Progenitor cell of endocrine pancreas (in vitro differentiated cells): ENCODE measurements at places on chromosomes 3 and 15.

- H3K36me3 ChIP-seq: peaks cover 28% of the 10 kb centered on the region
- no peak overlapping the region for H3K4me3 ChIP-seq
Measured at GRCh38 chr3:185049710-185050109, 103.2 kb downstream of the C3orf70 start.

GRCh38 chr3:29333576-29333975 lies 52.7 kb downstream of the RBMS3 start:
- H3K27ac ChIP-seq: no peak overlapping the region
- H3K36me3 ChIP-seq: no peaks in the 10 kb centered on the region
- H3K4me3 ChIP-seq: no peak overlapping the region

- H3K36me3 ChIP-seq: no peaks in the 10 kb centered on the region
- no peak overlapping the region for H3K4me3 ChIP-seq
- H3K4me1 ChIP-seq: peaks cover 5% of the 10 kb centered on the region
- no peaks in the 10 kb centered on the region for H3K27me3 ChIP-seq
- H3K27ac ChIP-seq: no peak overlapping the region
Measured at GRCh38 chr15:69175536-69175935, 15.1 kb downstream of the GLCE start.

- no peaks in the 10 kb centered on the region for H3K27me3 ChIP-seq
- H3K36me3 ChIP-seq: peaks cover 36% of the 10 kb centered on the region
- peaks cover 11% of the 10 kb centered on the region for H3K4me1 ChIP-seq
- DNase-seq: no peak
Measured at GRCh38 chr3:48692551-48692950, 6.8 kb upstream of the NCKIPSD start.

- no peak for DNase-seq
- H3K27ac ChIP-seq: no peak overlapping the region
- no peak overlapping the region for H3K4me3 ChIP-seq
- H3K36me3 ChIP-seq: peaks cover 4% of the 10 kb centered on the region
- H3K27me3 ChIP-seq: no peaks in the 10 kb centered on the region
Measured at GRCh38 chr15:20645956-20646355, 104.4 kb upstream of the GOLGA6L6 start.

- no peaks in the 10 kb centered on the region for H3K36me3 ChIP-seq
- H3K27ac ChIP-seq: no peak overlapping the region
- DNase-seq: no peak
- peaks cover 6% of the 10 kb centered on the region for H3K27me3 ChIP-seq
- no peak overlapping the region for H3K4me3 ChIP-seq
- H3K4me1 ChIP-seq: peaks cover 10% of the 10 kb centered on the region
Measured at GRCh38 chr15:88814393-88814792, 11.2 kb downstream of the ACAN start.

DNA sequence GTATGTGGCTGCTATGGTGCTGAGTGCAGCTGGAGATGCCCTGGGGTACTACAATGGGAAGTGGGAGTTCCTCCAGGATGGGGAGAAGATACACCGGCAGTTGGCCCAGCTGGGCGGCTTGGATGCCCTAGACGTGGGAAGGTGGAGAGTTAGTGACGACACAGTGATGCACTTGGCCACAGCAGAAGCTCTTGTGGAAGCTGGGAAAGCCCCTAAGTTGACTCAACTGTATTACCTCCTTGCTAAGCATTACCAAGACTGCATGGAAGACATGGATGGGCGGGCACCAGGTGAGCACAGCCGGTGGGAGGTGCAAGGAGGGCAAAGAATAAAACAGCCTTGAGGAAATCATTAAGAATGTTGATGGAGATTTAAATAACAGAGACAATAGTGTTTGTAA lies 2.9 kb downstream of the ADPRH start:
- no peaks in the 10 kb centered on the region for H3K36me3 ChIP-seq
- no peak for DNase-seq
- peaks cover 9% of the 10 kb centered on the region for H3K4me1 ChIP-seq
- no peak overlapping the region for H3K27ac ChIP-seq
- H3K27me3 ChIP-seq: peaks cover 19% of the 10 kb centered on the region
- no peak overlapping the region for H3K4me3 ChIP-seq

DNA sequence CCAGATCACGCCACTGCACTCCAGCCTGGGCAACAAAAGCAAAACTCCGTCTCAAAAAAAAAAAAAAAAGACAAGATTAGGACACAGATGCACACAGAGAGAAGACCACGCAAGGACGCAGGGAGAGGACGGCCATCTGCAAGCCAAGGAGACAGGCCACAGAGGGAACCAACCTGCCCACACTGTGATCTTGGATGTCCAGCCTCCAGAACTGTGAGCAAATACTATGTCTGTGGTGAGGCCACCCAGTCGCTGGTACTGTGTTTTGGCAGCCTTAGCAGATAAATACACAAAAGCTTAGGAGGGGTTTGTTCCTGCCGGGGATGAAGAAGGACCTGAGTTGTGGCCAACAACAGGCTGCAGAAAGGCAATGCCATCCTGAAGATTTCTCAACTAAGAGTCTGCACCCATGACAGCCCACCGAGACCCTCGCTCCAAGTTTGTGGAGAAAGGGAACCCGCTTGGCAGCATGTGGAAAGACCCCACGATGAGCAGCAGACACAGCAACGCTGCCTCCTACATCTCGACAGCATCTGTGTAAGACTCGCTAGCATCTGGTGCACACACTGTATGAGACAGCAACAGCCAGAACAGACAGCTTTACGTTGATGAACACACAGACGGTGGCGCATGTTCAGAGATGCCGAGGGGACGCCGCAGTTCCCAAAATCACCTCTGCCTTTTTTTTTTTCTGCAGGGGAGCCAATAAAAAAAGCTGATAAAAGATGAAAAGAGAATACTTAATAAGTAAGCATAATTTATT lies 13.7 kb downstream of the CYFIP1 start:
- H3K27ac ChIP-seq: peak overlapping the region; percentile 41
- peaks cover 16% of the 10 kb centered on the region for H3K36me3 ChIP-seq
- no peaks in the 10 kb centered on the region for H3K27me3 ChIP-seq
- DNase-seq: no peak
- H3K4me1 ChIP-seq: peaks cover 15% of the 10 kb centered on the region
- no peak overlapping the region for H3K4me3 ChIP-seq

- no peaks in the 10 kb centered on the region for H3K27me3 ChIP-seq
- H3K27ac ChIP-seq: no peak overlapping the region
- H3K4me1 ChIP-seq: peaks cover 13% of the 10 kb centered on the region
Measured at GRCh38 chr3:139577909-139578308, 38.4 kb upstream of the RBP1 start.

- H3K4me3 ChIP-seq: no peak overlapping the region
- no peaks in the 10 kb centered on the region for H3K4me1 ChIP-seq
- H3K27ac ChIP-seq: no peak overlapping the region
- no peak for DNase-seq
Measured at GRCh38 chr3:148937467-148938255, 53.7 kb upstream of the GYG1 start.

GRCh38 chr3:14411988-14412387 lies 9.6 kb downstream of the SLC6A6 start:
- H3K27me3 ChIP-seq: no peaks in the 10 kb centered on the region
- no peak overlapping the region for H3K4me3 ChIP-seq
- H3K36me3 ChIP-seq: no peaks in the 10 kb centered on the region

- no peak overlapping the region for H3K4me3 ChIP-seq
- peaks cover 24% of the 10 kb centered on the region for H3K4me1 ChIP-seq
- H3K36me3 ChIP-seq: no peaks in the 10 kb centered on the region
- H3K27me3 ChIP-seq: no peaks in the 10 kb centered on the region
- H3K27ac ChIP-seq: peak overlapping the region; percentile 98
Measured at GRCh38 chr15:73053398-73053723, 1.1 kb downstream of the NEO1 start.

DNA sequence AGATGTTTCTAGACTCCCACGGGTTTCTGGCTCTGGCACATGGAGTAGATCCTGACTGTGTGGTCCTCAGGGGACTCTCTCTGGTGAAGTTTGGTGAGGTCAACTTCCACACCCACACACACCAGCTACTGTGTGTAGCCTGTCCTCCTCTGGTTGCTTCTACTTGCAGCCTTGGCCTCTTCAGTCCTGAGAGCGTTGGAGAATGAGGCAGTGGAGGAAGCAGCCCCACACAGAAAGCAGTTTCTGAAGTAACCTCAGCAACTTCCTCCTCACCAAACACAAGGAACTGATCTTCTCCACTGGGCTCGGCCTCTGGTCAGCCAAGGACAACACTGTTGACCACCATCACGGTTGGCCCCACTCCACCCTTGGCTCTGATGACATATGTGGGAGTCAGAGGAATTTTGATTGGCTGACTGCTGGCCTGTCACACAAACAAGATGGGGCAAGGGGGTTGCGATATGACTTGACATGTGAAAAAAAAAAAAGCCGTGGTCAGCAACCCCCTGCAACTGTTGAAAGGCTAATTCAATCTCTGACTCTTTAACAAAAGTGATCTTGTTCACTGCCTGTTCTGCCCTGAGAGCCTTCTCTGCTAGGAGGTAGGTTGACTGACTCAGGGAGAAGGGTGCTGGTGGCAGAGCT lies 19.6 kb downstream of the CD86 start:
- no peaks in the 10 kb centered on the region for H3K36me3 ChIP-seq
- no peak overlapping the region for H3K4me3 ChIP-seq
- DNase-seq: no peak
- H3K27ac ChIP-seq: no peak overlapping the region
- H3K4me1 ChIP-seq: peaks cover 7% of the 10 kb centered on the region

GRCh38 chr3:175065497-175065896 lies 206.4 kb downstream of the NAALADL2 start:
- peaks cover 7% of the 10 kb centered on the region for H3K4me1 ChIP-seq
- no peaks in the 10 kb centered on the region for H3K36me3 ChIP-seq
- no peak overlapping the region for H3K27ac ChIP-seq

GRCh38 chr3:117995842-117996437 lies 1038.7 kb downstream of the IGSF11 start:
- H3K27ac ChIP-seq: no peak overlapping the region
- no peak for DNase-seq
- peaks cover 20% of the 10 kb centered on the region for H3K27me3 ChIP-seq

DNA sequence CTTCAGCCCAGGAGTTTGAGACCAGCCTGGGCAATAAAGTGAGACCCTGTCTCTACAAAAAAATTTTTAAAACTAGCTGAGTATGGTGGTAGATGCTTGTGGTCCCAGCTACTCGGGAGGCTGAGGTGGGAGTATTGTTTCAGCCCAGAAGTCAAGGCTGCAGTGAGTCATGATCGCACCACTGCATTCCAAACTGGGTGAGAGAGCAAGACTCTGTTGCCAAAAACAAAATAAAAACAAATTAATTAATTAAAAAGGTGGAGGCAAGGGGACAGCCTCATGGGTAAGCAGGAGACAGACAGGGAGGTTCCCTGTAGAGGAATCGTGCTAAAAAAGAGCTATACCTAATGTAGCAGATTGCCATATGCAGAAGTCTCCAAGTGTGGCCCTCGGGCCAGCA lies 12.6 kb downstream of the HAPLN3 start:
- DNase-seq: no peak
- H3K27me3 ChIP-seq: no peaks in the 10 kb centered on the region
- peaks cover 3% of the 10 kb centered on the region for H3K4me1 ChIP-seq

- no peak overlapping the region for H3K27ac ChIP-seq
- H3K4me3 ChIP-seq: no peak overlapping the region
- H3K36me3 ChIP-seq: no peaks in the 10 kb centered on the region
- H3K4me1 ChIP-seq: peaks cover 6% of the 10 kb centered on the region
Measured at GRCh38 chr3:54681706-54682105, 246.2 kb downstream of the LRTM1 start.

- H3K27me3 ChIP-seq: no peaks in the 10 kb centered on the region
- no peak overlapping the region for H3K27ac ChIP-seq
- H3K36me3 ChIP-seq: peaks cover 5% of the 10 kb centered on the region
- peaks cover 2% of the 10 kb centered on the region for H3K4me1 ChIP-seq
Measured at GRCh38 chr3:10004506-10004905, 17.9 kb upstream of the EMC3 start.

GRCh38 chr3:128197855-128198254 lies 44.6 kb downstream of the EEFSEC start:
- no peak overlapping the region for H3K4me3 ChIP-seq
- H3K36me3 ChIP-seq: peaks cover 1% of the 10 kb centered on the region
- DNase-seq: no peak
- no peaks in the 10 kb centered on the region for H3K27me3 ChIP-seq
- no peak overlapping the region for H3K27ac ChIP-seq
- peaks cover 11% of the 10 kb centered on the region for H3K4me1 ChIP-seq

- no peak overlapping the region for H3K4me3 ChIP-seq
- H3K27me3 ChIP-seq: no peaks in the 10 kb centered on the region
- no peaks in the 10 kb centered on the region for H3K36me3 ChIP-seq
- peaks cover 4% of the 10 kb centered on the region for H3K4me1 ChIP-seq
Measured at GRCh38 chr3:133113526-133113925, 75.3 kb downstream of the TMEM108 start.

GRCh38 chr3:51271172-51271571 lies 113.9 kb upstream of the MANF start:
- no peak overlapping the region for H3K27ac ChIP-seq
- H3K27me3 ChIP-seq: no peaks in the 10 kb centered on the region
- peaks cover 23% of the 10 kb centered on the region for H3K4me1 ChIP-seq
- DNase-seq: no peak
- peaks cover 4% of the 10 kb centered on the region for H3K36me3 ChIP-seq
- no peak overlapping the region for H3K4me3 ChIP-seq

DNA sequence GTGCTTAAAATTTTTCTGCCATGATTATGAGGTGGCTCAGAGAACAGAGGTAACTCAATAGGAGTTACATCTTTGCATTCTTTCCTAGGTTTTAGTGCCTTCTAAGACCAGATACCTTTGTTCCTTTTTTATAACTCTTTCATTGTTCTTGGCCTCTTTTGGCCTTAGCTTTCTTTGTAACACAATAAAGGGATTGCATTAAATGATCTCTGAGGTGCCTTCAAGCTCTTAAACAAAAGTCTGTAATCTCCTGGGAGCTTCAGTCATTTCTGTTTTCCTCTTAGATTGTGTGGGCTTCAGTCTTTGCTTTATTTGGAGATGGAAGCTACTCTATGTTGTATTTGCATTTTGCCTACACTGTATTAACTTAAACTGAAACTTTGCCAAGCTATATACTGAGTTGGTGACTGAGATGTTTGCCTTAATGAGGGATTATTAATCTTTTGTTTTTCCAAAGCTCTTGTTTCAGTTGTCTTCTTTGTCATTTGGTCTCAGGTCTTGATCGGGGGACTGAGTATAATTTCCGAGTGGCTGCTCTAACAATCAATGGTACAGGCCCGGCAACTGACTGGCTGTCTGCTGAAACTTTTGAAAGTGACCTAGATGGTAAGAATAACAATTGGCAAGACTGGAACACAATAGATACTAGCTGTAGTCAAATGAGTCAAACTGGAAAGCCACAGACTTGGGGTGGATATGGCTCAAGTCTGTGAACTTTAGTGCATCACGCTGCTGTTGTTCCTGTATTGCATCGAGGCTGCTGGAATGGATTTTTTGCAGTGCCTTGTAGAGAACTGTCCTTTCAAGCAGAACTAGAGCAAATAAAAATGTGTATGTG lies 110.3 kb downstream of the HCN4 start:
- DNase-seq: no peak
- H3K4me1 ChIP-seq: no peaks in the 10 kb centered on the region
- no peak overlapping the region for H3K4me3 ChIP-seq
- H3K27ac ChIP-seq: peak overlapping the region; percentile 21
- H3K36me3 ChIP-seq: peaks cover 28% of the 10 kb centered on the region
